ENCODE measurements at places on chromosomes 3 and 15.

DNA sequence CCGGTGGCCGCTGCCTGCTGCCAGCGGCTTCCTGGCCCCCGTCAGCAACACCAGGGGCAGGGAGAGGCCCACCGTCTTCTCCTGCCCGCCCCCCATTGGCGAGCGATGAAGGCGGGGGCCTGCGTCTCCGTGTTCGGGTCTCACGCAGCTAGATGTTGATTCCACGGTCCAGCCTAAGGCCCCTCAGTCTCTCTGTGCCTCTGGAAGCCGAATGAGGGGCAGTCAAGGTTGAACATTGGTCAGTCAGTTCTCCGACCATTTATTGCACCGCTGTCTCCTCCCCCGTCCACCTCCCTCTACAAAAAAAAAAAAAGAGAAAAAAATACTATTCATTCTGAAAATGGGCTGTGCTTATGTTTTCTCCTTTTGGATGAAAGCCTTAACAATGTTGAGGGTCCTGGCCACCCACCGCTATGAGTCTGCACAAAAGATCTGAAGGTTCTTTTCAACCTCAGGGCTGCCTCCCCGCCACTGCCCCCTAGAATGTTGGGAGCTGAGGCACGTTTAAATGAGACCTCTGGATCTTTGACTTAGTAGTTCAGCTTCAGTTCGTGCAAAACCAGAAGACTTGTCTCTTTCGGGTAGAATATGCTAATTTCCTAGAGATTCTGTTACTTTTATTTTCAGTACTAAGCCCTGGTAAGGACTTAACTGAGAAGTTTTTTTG lies 736 bp downstream of the IREB2 start:
- DNase-seq = no peak

DNA sequence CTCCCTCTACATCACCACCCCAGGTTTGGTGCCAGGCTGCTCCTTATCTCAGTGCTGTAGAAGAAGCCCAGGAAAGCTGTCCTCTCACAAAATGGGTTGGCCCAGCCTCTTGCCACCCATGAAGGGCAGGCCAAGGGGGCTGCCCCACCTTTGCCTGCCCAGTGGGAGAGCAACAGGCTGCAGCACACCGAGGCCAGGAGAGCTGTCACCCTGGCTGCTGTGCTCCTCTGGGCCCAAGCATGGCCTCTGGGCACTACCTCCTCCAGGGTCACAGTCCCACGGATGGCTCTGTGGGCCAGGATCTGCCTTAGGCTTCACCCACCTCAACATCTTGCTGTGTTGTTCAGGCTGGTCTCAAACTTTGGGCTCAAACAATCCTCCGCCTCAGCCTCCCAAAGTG lies 6.4 kb upstream of the STAB1 start:
- no peak for DNase-seq

GRCh38 chr3:114816052-114816451 lies 331.0 kb downstream of the ZBTB20 start:
- no peak for DNase-seq

DNA sequence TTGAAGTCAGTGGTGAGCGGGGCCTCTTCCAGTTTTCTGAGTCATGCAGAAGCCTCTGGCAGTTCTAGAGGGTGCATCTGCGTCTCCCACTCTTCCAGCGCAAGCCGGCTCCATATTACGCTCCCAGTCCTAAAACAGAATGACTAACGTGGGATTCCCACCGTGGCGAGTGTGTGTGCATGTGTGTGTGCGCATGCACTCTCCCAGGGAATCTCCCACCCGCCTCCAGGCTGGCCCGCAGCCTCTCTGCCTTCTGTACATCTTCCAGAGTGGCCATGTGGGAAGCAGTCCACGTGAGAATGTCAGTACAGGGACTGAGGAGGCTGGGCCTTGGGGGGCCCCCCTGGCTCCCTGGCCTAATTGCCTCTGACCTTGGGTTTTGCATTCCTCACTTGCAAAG lies 87.7 kb downstream of the LSM3 start:
- DNase-seq = no peak

DNA sequence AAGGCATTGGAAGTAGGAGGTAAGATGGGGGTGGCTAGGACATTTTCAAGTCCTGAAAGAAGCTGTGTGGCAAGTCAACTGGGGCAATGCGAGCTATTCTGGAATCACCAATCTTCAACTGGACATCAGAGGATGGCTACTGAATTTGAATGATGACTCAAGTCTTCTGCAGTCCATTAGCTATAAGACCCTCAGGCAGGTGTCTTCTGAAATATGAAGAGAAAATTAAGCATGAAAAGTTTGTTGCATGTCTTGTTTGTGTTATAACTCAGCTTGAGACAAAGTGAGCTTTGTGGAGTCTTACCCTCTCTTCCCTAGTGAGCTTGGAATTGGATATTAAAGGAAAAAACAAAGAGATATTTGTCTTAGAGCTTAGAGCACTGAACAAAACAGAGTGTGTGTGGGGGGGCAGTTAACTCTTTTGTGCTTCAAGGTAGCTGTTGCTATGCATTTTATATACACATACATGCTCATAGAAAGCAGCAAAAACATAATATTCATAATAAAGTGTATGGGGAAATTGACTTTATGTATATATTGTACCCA lies 979.1 kb downstream of the MCTP2 start:
- DNase-seq = no peak

DNA sequence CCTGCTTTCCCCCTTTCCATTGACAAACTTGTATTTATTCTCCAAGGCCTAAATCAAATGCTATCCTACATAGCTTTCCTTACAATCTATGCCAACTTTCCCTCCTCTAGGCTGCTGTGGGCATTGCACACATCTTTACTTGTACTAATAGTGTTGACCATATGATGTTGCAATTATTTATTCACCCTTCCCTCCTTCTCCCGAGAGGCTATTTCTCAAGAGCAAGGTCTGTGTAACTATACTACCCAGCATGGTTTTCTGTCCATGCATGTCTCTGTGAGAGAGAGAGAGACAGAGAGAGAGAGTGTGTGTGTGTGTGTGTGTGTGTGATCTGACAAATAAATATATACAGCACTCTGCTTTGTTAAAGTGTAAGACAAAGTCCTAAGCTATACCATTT lies 63.8 kb downstream of the GTPBP8 start:
- DNase-seq = no peak

- no peak for DNase-seq
Observed at GRCh38 chr15:39692356-39693327, 90.0 kb downstream of the FSIP1 start.

GRCh38 chr3:98692787-98693473 lies 70.2 kb upstream of the ST3GAL6 start:
- DNase-seq = no peak

- DNase-seq = no peak
Observed at GRCh38 chr3:172261054-172261453, 187.2 kb downstream of the GHSR start.

GRCh38 chr3:187946163-187946691 lies 201.0 kb upstream of the BCL6 start:
- DNase-seq = no peak

DNA sequence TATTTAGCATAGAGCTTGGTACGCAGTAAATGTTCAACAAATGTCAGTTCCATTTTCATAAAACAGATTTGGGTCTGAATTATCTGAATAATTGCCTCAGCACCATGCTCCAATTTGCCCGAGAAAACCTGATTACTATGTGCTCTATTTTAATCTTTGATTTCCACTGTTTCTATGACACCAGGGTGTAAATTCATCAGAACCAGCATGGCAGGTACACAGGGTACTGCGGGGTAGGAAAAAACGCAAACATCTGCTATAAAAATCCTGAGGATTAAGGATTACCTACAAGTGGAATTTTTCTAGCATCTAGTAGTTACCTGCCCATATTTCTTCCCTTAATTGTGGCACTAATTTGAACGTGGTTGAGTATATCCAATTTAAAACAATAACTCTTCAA lies 70.3 kb downstream of the RAD18 start:
- DNase-seq = no peak

DNA sequence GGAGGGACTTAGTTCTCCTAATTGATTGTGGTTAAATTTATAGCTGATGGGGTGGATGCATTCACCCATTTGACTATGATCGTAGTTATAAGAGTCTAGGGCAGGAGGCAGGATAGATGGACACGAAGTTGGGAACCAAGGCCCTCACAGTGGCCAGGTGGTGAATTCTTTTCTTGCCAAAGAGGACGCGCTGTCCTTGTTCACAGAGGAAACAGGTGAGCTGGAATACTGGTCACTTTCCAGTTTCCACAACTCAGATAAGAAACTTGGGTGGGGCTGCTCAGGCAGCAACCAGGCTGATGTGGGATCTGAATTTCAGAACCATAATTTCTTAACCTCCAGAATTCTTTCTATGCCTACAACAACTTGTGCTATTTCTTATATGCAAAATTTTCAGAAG lies 34.0 kb upstream of the ICE2 start:
- no peak for DNase-seq

DNA sequence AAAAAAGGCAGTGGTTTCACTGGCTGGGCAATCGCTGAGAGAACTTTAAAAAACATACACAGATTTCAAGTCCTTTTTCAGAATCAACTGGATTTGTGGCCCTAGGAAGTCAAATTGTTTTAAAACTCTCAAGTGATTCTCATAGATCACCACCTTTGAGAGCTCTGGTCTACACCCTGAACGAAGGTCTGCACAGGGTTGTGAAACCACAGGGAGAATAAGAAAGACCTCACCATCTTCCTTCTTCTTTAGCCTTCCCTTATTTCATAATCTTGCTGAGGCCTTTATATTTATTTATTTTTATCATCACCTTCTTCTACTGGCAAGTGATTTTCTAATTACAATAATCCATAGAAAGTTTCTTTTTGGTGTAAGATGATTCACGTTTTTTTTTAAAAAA lies 58.1 kb downstream of the FOXP1 start:
- DNase-seq = no peak

GRCh38 chr3:43872301-43872700 lies 181.6 kb downstream of the ABHD5 start:
- DNase-seq = no peak

DNA sequence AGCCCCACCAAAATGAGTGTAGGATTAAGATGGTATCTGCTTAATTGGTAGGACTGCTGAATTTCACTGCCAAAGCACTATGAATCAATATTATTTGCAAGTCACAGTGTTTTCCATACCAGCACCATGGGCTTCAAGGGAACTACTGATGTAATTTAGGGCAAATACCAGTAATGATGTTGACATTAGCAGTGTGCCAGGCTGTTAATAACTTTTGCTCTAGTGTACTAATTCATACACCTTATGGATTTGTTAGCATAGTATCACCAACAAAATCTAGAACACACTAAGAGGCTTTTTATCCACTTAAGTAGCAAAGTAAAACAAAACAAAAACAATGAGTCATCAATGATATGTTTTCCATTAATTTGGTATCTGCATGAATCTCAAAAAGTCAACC lies 888.2 kb downstream of the CADM2 start:
- DNase-seq = no peak

GRCh38 chr3:81696090-81696489 lies 65.4 kb downstream of the GBE1 start:
- no peak for DNase-seq

- no peak for DNase-seq
Observed at GRCh38 chr3:47047069-47047468, 67.6 kb downstream of the NBEAL2 start.

GRCh38 chr3:126013751-126014156 lies 44.8 kb downstream of the ROPN1B start:
- DNase-seq = no peak

DNA sequence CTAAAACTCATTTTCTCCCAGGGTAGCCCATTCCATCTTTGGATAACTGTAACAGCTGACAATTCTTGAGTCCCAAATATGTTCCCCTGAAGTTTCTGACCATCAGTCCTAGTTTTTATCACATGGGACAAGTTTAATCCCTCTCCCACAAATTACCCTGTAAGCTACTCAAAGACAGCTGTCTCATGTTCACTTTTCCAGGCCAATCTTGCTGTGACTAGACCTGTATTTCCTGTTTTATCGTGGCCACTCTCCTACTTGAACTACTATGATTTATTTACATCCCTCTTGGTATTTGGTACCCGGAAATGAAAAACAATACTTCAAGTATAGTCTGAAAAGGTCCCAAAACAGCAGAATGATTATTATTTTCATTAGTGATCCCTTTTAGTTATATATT lies 95.1 kb upstream of the MEX3B start:
- no peak for DNase-seq

DNA sequence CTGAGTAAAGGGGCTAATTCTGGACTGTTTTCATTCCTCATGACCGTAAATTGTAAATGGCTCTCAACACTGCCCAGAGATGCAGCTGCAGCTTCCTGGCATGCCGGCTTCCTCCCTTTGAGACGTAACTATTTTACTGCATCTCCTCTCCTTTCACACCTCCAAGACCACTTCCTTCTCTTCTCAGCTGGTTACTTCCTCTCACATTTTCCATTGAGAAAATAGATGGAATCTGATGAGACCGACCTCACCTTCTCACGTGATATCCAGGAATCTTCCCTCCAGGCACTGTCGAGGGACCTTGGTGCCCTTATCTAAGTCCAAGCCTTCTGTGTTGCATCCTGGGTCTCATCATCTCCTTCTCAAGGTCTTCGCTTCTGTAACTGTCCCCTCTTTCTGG lies 12.7 kb downstream of the LYSMD4 start:
- DNase-seq = peak; percentile 35

DNA sequence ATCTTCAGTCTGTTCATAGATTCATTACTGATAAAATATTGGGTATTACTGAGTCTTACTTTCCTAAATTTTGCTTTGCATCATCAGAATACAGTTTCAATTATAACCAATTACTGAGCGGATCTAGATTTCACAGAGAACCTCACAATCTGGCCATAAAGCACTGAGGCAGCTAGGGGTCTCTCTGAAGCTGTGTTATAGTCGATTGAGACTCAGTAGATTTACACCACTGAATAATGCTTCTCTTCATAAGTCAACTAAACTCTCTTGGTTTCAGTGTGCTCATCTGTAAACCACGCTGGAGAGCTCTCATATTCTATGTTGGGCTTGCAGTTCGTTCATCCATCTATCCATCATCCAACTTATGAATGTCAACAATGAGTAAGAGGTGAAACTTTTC lies 180.6 kb downstream of the GREM1 start:
- DNase-seq = no peak

DNA sequence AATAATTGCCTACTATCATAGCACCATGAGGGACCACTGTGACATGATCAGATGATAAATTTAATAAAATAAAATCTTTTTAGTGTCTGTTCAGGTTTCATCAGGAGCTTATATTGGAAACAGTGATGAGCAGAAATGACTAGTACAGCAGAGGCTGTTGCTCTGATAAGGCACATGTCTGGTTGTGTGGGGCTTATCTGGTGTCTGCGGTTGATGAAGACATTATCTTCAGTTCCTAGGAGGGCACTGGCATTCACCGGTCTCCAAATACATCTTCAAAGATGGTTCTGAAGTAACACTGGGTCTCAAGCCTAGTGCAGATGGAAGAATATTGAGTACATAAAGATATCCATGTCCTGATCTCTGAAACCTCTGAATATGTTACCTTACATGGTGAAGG lies 125.3 kb downstream of the SUCNR1 start:
- DNase-seq = no peak

- DNase-seq = no peak
Observed at GRCh38 chr3:42778644-42779043, 5.6 kb upstream of the CCDC13 start.

DNA sequence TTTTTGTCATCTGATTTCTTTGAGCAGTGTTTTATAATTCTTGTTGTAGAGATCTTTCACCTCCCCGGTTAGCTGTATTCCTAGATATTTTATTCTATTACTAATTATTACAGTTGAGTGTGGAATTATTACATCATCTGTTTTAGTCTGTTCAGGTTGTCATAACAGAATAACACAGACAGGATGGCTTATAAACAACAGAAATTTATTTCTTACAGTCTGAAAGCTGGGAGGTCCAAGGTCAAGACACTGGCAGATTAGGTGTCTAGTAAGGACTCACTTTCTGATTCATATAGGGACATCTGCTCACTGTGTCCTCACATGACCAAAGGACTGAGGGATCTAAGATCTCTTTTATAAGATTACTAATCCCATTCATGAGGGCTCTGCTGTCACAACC lies 121.3 kb upstream of the THBS1 start:
- DNase-seq = no peak
